Neural progenitor cell (in vitro differentiated cells): ENCODE measurements at places on chromosomes 13 and 19.

DNA sequence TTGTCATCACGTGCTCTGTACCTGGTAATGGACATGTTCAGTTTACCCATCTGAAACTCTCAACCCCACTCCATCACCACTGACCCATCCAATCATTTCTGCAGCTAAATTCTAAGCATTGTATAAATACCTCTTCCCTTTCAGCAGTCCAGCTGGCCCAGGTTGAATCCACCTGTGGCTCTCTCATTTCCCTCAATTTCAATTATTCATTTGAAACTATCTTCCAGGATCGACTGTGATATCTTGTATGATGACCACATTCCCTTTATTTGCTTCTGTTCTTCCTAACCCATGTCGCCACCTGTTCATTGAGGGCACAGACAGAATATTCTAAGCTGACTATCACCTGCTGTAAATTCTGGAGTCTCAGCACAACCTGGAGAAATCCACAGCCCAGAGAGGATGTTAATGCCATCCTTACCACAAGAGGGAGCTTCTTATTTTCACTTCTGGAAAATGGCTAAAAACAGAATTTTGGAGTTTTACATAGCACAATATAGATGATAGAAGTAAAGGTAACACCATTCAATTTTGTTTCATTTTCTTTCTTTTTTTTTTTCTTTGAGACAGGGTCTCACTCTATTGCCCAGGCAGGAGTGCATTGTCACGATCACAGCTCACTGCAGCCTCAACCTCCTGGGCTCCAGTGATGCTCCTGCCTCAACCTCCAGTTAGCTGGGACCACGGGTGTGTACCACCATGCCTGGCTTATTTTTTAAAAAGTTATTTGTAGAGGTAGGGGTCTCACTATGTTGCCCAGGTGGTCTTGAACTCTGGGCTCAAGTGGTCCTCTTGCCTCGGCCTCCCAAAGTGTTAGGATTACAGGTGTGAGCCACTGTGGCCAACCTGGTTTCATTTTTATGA, 38.6 kb downstream of the ZNF823 start:
- peak; percentile 37 for DNase-seq

GRCh38 chr19:17951990-17952976, 14.6 kb upstream of the KCNN1 start:
- peak; percentile 50 for DNase-seq

DNA sequence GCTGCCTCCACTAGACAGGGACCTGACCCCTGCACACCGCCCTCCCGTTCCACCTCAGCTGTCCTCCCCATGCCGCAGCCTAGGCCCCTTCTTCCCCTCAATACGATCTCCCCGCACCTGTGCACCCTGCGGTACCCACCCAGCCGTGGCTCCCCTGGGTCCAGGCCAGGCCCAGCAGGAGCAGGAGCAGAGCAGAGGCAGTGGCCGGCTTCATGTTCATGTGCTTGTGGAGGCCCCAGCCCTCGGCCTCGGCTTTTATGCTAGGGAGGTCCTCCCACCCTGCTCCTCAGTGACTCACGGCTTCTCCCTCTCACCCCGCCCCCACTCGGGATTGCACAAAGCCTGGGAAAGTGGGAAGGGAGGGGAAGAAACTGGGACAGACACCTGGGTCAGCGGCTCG, 11.4 kb upstream of the KRTDAP start:
- DNase-seq, result no peak

DNA sequence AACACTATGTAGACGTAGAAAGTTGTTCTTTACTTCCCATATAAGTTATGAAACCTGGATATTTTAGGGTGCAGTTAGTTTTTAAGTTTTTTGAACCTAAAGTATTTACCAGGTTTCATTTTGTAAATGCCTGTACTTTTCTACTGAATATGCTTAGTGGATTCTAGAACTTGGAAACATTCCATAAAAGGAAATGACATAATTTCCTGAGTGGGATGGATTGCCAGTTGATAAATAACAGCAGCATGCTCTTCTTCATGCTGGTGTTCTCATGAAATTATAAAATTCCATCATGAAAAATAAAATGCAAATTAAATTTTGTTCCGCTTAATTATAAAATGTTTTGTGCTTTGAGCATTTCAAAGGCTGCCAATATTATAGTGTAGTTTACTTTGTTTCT, 362.2 kb upstream of the PCDH20 start:
- no peak for DNase-seq

DNA sequence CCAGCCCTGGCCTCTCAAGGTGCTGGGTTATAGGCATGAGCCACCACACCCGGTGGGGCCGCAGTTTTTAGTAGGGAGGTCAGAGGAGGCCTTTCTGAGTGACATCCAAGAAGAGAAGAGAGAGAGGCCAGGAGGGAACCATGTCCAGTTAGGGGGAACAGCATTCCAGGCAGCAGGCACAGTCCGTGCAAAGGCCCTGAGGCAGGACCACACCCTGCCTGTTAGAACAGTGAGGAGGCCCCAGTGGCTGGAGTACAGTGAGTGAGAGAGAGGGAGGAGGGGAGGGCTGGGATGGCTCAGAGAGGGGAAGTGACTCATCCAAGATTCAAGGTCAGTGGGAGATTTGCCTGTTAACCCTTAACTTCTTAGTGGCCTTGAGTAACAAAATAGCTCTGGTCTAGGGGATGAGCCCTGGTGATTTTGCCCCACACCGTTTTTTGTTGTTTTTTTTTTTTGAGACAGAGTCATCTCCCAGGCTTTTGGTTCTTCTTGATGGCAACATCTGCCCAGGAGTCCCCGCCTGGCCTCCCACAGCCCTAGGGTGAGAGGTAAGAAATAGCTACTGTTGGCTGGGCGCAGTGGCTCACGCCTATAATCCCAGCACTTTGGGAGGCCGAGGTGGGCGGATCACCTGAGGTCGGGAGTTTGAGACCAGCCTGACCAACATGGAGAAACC, 2.7 kb upstream of the PLIN3 start:
- DNase-seq, result no peak

GRCh38 chr19:15640904-15641597, 354 bp downstream of the CYP4F3 start:
- DNase-seq, result no peak

DNA sequence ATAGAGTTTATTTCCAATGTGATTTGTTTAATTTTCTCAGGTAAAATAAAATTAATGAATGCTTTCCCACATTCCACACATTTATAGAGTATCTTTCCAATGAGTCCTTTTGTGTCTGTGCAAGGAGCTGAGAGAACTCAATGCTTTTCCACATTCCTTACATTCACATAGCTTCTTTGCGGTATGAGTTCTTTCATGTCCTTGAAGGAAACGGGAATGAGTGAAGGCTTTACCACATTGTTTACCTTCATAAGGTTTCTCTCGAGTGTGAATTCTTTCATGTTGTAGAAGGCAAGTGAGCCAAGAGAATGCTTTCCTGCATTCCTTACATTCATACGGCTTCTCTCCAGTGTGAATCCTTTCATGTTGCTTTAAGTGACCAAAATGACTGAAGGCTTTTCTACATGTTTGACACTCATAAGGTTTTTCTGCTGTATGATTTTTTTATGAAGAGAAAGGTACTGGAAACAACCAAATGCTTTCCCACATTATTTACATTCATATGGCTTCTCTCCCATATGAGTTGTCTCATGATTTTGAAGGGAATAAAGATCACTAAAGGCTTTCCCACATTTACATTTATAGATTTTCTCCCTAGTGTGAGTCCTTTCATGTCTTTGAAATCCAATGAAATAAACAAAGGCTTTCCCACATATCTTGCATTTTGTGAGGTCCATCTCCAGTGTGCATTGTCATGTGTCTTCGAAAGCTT, 14.4 kb upstream of the ZNF442 start:
- DNase-seq, result no peak

GRCh38 chr19:8486661-8487136, 15.7 kb downstream of the PRAM1 start:
- peak; percentile 53 for DNase-seq

- no peak for DNase-seq
Observed at GRCh38 chr19:7434391-7434790, 54.4 kb downstream of the PEX11G start.

- no peak for DNase-seq
Observed at GRCh38 chr13:25529425-25529824, 157.7 kb downstream of the ATP8A2 start.

DNA sequence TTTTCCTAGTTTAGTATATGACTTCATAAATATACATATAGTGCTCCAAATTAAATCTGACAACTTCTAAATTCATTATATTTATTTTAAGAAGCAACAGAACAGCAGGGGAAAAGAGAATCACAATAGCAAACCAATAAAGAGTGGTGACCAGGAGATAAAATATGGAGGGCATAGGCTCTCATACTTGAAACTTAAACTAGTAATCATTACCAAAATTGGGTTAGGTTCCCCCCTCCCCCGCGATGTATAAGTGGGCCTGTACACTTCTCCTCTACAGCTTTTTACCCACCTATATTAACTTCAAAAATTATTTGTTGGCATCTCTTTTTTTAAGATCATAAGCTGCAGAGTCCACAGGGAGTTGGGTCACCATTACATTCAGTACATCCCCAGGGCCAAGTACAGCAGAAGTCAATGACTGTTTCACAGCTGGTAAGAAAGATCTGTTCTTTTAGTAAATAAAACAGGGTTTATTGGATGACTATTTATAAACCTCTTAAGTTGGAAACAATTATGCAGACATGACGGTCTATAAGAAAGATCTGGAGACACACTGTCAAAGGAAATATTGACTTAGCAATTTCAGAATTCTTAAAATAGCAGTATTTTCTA, 29.4 kb downstream of the KLF12 start:
- DNase-seq, result no peak

GRCh38 chr19:39110263-39110967, 15.2 kb upstream of the PAK4 start:
- DNase-seq, result peak; percentile 74

GRCh38 chr19:7516333-7516732, 430 bp downstream of the ZNF358 start:
- DNase-seq, result peak; percentile 12

DNA sequence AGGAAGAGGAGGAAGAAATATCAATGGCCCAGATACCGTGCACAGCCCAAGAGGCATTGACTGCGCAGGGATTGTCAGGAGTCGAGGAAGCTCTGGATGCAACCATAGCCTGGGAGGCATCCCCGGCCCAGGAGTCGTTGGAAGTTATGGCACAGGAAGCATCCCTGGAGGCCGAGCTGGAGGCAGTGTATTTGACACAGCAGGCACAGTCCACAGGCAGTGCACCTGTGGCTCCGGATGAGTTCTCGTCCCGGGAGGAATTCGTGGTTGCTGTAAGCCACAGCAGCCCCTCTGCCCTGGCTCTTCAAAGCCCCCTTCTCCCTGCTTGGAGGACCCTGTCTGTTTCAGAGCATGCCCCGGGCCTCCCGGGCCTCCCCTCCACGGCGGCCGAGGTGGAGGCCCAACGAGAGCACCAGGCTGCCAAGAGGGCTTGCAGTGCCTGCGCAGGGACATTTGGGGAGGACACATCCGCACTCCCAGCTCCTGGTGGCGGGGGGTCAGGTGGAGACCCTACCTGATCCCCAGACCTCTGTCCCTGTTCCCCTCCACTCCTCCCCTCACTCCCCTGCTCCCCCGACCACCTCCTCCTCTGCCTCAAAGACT, 36.0 kb downstream of the KEAP1 start:
- no peak for DNase-seq

- DNase-seq, result no peak
Observed at GRCh38 chr19:10812902-10813404, 23.1 kb downstream of the TMED1 start.

GRCh38 chr19:38262585-38263268, 1.6 kb upstream of the SPINT2 start:
- no peak for DNase-seq

GRCh38 chr19:34502582-34503411, 21.2 kb downstream of the WTIP start:
- no peak for DNase-seq

DNA sequence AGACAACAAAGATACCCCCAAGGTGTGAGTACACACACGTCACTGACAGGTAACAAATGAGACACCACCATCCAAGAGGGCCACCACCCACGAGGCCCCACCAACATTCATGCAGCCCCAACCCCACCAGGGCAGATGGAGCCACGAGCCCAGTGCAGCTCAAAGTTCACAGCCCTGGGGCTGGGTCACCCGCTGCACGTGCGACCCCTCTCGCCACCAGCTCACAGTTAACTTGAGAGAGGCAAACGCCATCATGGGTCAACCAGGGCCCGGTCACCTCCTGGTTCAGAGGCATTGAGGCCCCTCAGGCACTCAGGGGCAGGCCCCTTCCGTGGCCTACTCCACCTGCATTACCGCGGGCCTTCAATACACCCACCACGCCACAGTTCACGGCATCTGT, 49.8 kb downstream of the EPS15L1 start:
- no peak for DNase-seq

GRCh38 chr19:30566681-30567420, 194.7 kb downstream of the ZNF536 start:
- no peak for DNase-seq

DNA sequence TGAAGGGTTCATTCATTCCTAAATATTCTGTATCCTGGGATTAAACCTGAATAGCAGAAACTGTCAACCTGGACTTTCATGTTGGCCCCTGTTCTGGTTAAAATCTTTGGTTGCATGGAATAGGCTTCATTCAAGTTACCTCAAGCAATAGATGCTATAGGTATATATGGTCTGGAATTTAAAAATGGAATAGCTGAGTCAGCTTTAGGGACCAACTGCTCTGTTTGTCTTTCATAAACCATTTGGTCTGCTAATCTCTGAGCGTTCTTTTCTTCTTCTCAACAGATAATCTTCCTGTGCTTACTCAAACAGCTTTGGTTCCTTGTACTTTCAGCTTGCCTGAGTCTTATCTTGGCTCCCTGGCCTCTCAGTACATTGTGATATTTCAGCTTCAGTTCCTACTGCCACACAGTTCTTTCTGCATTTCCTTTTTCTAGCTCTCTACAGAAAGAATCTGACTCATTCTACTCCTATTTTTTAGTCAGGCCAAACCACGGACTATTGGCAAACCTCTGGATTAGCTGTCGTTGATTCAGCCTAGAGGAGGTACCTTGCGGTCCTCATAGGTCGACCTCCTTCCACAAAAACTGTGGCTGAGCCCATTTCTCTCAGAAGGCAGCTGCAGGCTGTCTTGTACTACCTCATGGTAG, 35.9 kb upstream of the MAB21L1 start:
- no peak for DNase-seq

DNA sequence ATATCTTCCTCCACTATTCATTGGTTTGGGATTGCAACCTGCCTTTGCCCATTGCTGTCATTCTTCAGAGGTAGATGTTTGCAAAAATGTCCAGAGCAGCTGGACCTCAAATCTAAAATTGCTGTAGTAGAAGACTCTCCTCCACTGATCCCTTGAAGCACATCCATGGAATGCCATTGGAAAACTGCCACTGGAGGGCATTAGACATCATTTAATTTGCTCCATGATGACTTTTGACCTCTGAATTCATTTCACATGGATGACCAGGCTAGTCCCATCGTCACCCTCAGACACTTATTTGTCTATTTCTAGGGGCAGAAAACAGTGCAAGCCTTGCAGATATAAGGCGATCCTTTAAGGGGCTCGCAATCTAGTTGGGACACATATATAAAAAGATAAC, 33.9 kb upstream of the FLT1 start:
- no peak for DNase-seq
